Cortex of kidney (tissue), 1 donor: ENCODE measurements at places on chromosomes 11 and 22.

DNA sequence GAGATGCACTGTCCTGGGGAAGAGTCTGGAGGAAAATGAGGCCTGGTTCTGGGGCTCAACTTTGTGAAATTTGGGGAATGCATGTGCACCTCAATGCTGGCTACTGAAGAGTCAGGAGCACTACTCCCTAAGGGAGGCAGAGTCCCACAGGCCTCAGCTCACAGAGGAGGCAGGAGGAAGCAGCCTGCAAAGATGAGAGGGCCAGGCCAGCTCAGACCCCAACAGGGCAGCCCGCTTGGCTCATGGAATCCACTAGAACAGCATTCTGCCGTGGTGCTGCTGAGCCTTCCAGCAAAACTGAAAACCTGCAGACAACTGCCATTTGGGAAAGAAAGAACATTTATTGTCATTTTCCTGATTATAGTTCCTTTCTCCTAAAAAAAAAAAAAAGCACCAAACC is 300.5 kb downstream of the CTTN start:
- DNase-seq, result no peak

- DNase-seq, result no peak
These were observed 7.2 kb downstream of the SLC22A12 start for GRCh38 chr11:64598106-64598796.

- DNase-seq, result no peak
These were observed 6.5 kb downstream of the PANX2 start for GRCh38 chr22:50176850-50177536.

DNA sequence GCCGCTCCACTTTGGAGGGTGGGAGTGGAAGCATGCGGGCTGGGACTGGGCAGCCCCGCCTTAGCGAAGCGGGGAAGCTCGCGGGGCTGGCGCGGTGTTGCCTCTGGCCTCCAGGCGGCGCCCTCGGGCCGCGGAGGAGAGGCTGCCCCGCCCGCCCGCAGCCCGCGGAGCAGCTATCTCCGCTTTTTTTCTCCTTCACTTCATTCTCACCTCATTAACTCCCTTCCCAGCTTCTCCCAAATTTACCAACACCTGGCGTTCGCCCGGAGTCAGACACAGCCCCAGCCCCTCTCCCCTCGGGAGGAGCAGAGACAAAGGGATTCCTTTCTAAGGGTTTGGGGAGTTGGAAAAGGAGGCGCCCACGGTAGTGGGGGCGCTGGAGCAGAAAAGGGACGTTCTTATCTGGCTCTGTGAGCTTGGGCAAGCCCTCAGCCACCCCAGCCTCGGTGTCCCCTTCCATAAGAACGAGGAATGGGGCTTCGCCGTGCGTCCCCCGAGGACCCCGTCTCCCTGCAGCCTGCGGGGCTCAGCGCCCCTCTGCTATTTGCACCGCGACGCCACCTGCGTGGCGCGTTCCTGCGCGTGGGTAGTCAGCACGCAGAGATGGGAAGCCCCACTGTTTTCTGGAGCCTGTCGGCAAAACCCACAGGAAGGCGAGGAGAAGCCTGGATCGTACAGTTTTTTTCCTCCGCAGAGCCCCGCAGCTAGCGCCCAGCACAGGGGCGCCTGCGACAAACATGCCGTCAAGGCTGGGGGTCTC is 1.5 kb upstream of the WNT11 start:
- DNase-seq, result no peak

GRCh38 chr11:2805388-2806056 is 80.1 kb downstream of the CDKN1C start:
- no peak for DNase-seq

GRCh38 chr22:32957200-32957803 is 100.9 kb downstream of the SYN3 start:
- DNase-seq, result no peak

- DNase-seq, result no peak
These were observed 28.1 kb downstream of the FGF4 start for GRCh38 chr11:69746752-69747742.
